AG20443 (cell line): ENCODE measurements at places on chromosomes 13 and 19.

- DNase-seq = peak; percentile 19
Measured at GRCh38 chr19:55116859-55117662, at the start of gene PPP1R12C. PPP1R12C (minus strand) TSS chr19:55117637; CDS start chr19:55117543, 94 bp downstream.

GRCh38 chr19:43469160-43469480 lies 3.7 kb upstream of the LYPD3 start:
- no peak for DNase-seq

DNA sequence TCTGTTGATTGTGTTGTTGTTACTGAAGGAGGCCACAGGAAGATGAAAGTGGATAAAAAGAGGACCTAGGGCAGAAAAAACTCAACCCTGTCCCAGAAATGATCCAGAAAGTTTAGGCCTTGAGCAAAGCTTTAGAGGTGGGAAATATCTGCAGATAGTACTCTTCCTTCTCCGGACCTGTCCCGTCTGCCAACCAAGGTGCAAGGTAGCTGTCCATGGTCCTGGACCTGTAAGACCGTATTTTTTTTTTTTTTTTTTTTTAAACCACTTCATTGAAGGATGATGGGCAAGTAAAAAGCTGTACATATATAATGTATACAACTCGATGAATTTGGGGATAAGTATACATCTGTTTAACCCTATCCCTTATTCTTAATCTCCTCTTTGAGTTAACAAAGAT lies 225.9 kb downstream of the OLFM4 start:
- DNase-seq = no peak

GRCh38 chr13:30796631-30797601 lies 61.6 kb downstream of the ALOX5AP start:
- DNase-seq = no peak

GRCh38 chr19:1248139-1248785 lies at the start of gene MIDN:
MIDN (plus strand) TSS chr19:1248583; CDS start chr19:1250297, 1,714 bp downstream.
- DNase-seq = peak; percentile 88

GRCh38 chr13:80428349-80429096 lies 87.6 kb upstream of the SPRY2 start:
- DNase-seq = no peak

DNA sequence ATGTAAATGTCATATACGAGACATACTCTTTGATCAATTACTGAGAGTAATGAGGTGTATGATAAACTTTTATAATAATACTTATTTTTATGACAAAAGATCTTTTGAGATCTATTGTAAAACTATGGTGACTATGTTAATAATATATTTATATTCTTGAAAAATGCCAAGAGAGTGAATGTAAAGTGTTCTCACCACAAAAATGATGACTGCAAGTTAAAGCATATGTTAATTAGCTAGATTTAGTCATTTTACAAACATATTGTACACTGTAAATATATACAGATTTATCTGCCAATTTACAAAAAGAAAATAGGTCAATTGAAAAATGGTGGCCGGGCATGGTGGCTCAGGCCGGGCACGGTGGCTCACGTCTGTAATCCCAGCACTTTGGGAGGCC lies 81.0 kb downstream of the GPC6 start:
- no peak for DNase-seq

DNA sequence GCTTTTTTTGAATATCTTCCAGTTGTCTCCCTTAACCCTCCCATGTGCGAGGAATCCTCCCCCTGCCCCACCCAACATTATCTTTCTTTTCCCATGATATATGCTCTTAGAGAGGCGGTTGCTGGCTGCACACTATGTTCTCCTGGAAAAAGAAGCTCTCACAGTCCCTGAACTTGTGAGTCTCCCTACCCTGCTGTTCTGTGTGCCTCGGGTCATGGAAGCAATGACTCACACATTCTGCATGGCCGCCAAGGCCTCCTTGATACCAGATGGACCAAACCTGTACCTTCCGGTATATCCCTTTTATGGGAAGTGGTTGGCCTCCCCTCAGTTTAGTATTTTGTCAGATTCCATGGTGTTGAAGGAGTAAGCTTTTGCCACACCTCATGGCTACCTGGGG lies 705.4 kb downstream of the SLITRK6 start:
- DNase-seq = peak; percentile 5

DNA sequence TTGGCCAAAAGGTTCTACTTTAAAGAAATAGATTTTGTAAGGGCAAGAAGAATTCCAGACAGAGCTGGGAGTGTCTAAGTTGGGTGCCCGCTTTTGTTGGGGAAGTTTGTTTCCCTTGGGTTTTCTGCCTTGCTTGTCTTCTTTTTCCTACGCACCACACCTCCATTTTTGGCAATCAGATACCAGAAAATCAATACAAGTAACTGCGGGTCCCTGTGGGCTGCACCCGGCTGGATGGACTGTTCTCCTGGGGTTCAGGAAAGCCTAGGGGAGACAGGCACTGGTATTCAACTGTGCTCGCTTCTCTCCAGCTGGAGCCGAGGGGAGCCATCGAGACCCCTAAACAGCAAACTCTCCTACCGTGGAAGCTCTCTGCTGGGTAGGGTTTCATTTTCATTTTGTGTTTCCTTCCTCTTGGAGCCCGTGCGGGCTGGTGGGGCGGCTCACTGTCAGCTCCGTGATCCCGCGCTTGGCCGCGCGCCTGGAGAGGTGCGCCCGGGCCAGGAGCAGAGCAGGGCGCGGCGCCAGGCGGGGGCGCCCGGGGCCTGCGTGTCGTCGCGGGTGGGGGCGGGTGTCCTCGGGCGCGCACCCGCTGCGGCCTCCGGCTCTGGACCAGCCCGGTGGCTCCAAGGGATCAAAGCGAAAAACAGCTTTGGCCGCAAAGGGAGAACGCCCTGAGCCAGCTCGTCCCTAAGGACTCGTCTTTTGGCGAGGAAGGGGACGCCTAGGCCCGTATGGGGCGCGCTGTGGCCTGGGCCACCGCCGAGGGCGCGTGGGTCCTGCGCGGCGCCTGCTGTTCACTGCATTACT lies 347.2 kb downstream of the ZNF536 start:
- peak; percentile 77 for DNase-seq

- no peak for DNase-seq
Measured at GRCh38 chr19:16856091-16856490, 26.9 kb downstream of the SIN3B start.

DNA sequence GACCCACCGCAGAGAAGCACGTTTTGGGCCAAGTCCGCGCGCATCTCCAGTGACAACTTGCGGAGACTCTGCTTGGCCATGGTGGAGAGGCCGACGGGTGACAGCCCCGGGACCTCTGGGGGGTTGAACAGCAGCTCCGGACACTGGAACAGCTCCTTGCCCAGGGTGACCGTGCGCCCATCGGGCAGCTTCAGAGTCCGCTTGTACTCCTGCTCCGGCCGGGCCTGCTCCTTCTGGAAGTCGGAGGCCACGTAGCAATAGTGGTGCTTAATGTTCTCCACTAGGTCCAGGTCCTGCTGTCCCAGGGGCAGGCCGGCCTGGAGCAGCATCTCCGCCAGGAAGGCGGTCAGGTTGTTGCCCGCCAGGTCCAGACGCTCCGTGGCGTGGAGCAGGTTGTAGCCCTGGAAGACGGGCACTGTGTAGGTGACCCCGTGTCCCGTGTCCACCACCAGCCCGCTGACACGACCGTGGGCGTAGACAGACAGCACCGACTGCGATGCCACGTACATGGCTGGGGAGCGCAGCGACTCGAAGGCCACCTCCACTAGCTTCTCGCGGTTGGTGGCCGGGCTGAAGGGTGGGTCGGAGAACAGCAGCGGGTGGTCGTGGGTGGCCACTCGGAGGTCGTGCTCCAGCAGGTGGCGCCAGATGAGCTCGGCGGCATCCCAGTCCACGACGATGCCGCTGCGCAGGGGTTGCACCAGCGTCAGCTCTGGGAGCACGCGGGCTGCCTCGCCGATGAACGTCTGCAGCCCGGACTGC lies 743 bp downstream of the ACTL9 start:
- DNase-seq = no peak

GRCh38 chr13:76879203-76879882 lies 6.9 kb downstream of the KCTD12 start:
- peak; percentile 82 for DNase-seq

DNA sequence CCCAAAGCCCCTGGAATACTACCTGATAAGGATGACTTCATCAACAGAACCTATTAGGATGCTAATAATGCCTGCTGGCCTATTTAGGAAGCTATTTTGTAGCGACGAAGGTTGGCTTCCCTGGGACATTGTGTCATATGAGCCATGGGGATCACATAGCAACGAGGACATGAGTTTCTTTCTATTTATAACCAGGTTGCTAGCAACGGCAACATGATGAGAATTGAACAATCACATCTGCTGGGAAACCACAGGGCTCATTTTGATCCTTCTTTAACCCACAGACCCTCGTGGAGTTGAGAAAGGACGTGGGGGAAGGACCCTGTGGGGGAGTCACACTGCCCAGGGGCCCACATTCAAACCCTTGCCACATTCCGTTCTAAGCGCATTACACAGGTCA lies 172.2 kb downstream of the COL4A1 start:
- DNase-seq = peak; percentile 37

DNA sequence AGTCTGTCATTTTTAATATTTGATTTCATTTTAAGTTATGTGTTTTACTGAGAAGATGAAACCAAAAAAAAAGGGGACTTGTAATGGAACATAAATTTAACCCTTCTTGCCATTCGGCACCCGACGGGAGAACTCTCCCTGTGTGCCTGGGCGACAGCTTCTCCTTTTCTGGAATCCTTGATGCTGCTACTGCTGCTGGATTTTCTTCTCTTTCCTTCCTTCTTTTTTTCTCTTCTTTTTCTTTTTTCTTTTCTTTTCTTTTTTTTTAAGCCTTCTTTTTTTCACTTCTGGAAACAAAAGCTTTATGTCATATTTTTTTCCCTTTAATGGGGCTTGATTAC lies 11.1 kb upstream of the ZNF536 start:
- DNase-seq = no peak

- DNase-seq = no peak
Measured at GRCh38 chr13:58594747-58595600, 963.4 kb downstream of the PCDH17 start.

- DNase-seq = no peak
Measured at GRCh38 chr19:6654347-6655310, 15.3 kb downstream of the TNFSF14 start.

GRCh38 chr13:111789011-111789410 lies 277.9 kb upstream of the SOX1 start:
- no peak for DNase-seq

DNA sequence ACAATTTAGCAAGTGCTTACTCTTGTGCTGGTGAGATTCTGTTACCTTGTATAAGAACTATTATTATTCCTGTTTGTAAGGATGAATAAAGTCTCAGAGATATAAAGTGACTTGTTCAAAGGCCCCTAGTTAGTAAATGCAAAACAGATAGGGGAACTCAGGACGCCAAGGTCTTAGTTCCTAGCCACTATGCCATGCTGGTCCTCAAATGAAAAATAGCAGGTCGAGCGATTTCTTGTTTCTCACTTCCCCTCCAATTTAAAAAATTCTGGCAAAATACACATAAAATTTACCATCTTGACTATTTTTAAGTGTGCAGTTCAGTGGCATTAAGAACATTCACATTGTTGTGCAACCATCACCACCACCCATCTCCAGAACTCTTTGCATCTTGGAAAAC lies 1.1 kb downstream of the TECR start:
- no peak for DNase-seq

DNA sequence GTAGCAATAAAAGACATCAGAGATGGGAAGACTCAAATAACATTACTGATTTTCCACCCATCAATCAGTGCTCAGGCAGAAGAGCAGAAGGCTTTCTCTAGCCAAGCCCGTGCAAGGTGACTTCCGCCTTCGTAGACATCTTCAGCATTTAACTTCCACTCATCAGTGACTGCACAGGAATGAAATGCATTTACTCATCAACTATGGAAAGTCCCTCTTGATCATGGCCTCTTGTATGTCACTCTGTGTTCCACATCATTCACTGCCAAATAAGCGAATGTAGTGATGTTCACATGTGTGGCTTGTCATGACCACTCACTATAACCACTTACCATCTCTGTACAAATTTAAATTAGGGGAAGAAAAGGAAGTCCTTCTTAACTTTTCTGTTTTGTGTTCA lies 49.4 kb downstream of the SACS start:
- peak; percentile 29 for DNase-seq

DNA sequence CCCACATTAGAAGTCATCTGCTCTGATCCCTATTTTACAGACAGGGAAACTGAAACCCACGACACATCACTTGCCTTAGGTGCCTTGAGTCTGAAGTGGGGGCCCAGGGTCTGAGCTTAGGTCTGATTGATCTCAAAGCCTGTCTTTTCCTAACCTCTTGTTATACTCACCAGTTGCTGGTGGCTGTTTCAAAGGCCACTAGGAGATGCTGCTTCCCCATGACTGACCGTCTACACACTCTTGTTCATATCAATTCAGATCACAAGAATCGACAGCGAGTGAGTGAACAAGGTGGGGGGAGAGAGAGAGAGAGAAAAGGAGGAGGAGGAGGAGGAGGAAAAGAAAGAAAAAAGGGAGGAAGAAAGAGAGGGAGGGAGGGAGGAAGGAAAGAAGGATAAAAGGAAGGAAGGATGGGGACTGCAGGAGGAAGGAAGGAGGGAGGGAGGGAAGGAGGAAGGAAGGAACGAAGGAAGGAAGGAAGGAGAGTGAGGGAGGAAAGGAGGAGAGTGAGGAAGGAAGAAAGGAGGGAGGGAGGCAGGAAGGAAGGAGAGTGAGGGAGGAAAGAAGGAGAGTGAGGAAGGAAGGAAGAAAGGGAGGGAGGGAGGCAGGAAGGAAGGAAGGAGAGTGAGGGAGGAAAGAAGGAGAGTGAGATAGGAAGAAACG lies 3.3 kb downstream of the OR10H1 start:
- no peak for DNase-seq

DNA sequence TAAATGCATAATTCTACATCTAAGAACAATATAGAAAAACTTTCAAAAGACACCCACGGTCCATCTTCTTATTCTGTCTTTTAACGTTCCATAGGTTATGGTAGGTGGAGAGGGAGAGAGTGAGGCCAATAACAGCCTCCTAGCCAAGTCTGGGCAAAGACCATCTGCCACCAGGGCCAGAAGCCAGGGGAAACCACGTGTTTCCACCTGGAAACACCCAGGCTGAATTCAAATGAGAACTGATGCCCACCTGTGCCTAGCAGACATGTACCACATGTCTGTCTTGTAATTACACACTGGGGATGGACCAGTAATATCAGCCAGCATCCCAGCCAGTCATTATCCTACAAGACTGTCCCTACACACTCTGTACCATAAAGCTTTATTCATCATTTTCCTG lies 1573.1 kb downstream of the EFNB2 start:
- DNase-seq = no peak

DNA sequence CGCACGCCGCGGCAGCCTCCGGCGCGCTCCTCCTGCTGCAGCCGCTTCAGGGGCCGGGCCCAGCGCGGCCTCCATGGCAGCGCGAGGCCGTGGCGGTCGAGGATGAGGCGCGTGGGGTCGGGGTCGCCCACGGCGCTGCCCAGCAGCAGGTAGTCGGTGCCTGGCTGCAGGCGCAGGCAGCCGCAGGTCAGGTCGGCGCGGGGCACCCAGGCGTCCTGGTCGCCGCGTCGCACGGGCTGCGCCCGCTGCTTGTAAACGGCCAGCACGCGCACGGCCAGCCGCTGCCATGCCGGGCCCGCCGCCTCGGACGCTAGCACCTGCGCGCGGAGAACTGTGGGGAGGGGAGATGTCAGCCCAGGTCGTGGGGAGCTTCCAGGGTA lies 11.1 kb downstream of the NTN5 start:
- DNase-seq = no peak
